ENCODE measurements at places on chromosomes 4 and X.

GRCh38 chrX:132227383-132228112, 8.3 kb upstream of the RAP2C start:
- DNase-seq, result no peak

DNA sequence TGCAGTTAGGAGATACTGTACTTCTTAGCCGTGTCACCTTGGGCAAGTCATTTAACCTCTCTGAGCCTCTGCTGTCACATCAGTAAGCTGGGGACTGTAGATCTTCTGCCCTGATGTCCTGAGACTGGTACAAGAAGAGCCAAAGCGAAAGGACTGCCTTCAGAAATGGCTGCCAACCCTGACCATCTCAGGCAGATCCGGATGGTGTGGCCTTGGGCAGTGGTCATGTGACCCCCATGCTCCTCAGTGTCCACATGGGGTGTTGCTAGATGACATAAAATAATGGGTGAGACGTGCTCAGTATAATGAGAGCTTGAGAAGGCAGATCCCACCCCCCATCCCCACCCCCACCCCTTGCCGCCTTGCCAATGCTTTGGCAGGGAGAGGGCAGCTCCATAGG, 60.4 kb upstream of the MTM1 start:
- DNase-seq, result no peak

GRCh38 chrX:120274958-120275357, 24.3 kb downstream of the ZBTB33 start:
- no peak for DNase-seq

DNA sequence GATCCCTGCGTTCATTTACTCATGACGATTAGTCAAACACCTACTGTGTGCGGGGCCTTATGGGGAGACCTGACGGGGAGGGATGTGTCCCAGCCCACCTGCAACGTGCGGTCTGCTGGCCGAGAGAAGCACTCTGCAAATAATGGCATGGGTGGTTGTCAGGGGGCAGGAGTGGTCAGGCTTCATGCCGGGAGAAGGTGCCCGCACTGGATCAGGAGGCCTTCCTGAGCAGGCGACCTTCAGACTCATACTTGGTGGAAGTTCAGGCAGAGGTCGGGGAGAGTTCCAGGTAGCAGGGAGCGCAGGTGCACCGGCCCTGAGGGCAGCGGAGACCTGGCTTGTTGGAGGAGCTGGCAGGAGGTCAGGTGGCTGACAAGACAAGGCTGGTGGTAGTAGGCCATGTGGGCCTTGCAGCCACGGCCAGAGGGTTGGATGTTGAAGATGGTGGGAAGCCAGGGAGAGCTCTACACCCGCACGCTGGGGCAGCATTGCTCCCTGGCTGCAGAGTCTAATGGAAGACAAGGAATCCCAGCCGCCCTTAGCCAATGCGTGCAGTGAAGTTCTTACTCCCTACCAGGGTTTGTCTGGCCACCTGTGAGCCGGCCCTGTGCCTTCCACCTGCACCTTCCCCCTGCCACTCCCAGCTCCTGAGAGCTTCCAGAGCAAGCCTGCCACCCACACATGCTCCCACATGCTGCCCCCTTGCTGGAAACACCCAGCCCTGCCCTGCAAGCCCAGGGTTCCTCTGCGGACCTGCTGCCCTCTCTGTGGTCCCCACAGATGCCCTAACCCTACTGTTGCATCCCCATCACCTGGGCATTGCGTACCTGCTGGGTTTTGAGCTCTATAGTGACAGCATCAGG, 97.3 kb downstream of the PSAPL1 start:
- DNase-seq, result no peak

- DNase-seq, result no peak
These were observed 60.3 kb downstream of the SH3KBP1 start for GRCh38 chrX:19827088-19827487.

GRCh38 chr4:187606581-187606980, 389.0 kb upstream of the ZFP42 start:
- DNase-seq, result no peak

DNA sequence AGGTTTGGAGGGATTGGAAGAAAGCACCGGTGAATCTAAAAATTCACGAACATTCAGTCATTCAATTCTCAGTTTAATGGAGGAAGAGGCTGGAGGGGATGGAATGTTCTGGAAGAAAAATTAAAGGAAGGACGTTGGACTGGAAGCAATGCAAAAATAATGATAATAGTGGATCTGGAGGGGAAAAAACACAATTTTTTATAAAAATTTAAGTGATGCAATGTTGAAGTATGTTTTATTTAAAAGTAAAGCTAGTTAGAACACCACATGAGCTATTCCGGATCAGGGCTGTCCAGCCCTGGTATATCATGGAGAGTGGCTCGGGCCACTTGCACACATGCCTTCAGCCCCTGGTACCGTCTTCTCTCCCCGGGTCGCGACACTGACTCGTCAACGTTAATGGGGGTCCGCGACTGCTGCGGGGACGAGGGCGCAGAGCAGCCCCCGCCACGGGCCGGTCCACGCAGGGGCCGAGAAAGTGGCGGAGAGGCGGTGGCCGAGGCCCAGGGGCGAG, 204.6 kb downstream of the TENM3 start:
- no peak for DNase-seq

DNA sequence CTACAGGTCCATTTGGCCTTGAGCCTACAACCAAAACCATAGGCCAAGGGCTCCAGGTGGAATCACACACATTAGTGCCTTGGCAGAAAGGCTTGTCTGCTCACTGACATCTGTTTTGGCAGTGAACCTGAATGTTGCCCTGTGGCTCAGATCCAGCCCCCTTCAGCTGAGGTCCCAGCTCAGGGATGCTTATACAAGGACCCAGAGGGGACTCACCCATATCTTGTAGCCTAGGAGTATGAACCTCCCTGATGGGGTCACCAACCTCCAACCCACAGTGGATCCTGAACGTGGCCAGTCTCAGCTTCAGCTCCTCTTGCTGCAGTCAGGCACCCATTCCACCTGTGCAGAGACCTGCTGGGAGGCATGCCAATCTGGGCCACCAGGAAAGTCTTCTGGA, 50.8 kb upstream of the HMX1 start:
- DNase-seq, result no peak

GRCh38 chrX:140425712-140426395, 79.0 kb downstream of the SOX3 start:
- DNase-seq, result no peak

DNA sequence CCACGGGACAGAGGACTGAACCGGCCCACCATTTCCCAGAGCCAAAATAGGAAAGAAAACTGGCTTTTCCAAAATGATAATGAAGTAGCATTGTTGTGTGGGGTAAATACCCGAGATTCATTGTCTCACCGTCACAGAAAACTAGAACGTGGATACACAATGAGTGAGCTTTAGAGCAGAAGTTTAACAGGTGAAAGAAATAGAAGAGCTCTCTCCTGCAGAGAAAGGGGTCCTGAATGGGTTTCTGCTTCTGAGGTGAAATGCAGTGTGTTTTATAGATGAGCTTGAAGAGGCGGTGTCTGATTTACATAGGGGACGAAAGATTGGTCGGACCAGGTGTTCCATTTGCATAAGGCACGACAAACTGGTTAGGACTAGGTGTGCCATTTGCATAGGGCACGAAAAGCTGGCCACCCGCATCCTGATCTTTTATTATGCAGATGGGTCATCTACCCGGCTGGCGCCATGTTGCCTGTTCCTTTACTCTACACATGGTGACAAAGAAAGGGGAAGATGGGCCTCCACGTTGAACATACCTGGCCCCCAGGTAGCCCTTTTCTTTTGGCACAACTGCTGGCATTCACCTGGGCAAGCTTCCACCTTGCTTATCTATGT, 118.1 kb downstream of the ATXN3L start:
- DNase-seq, result no peak

- DNase-seq, result no peak
These were observed 879.6 kb upstream of the PCDH10 start for GRCh38 chr4:132269303-132269990.
